Breast epithelium (tissue), 4 donors: ENCODE measurements at places on chromosomes 11 and 22. TPM values are rescaled to one million over a fixed set of nuclear protein-coding genes. Genes with fewer than 3 reads are reported as not detected.

GRCh38 chr22:45752036-45752435 is 80.4 kb downstream of the ATXN10 start:
- no peaks in the 10 kb centered on the region for H3K27me3 ChIP-seq
- H3K36me3 ChIP-seq = no peaks in the 10 kb centered on the region
- H3K27ac ChIP-seq = no peak overlapping the region
- no peak overlapping the region for H3K4me3 ChIP-seq
- no peak for DNase-seq
- no peaks in the 10 kb centered on the region for H3K4me1 ChIP-seq

DNA sequence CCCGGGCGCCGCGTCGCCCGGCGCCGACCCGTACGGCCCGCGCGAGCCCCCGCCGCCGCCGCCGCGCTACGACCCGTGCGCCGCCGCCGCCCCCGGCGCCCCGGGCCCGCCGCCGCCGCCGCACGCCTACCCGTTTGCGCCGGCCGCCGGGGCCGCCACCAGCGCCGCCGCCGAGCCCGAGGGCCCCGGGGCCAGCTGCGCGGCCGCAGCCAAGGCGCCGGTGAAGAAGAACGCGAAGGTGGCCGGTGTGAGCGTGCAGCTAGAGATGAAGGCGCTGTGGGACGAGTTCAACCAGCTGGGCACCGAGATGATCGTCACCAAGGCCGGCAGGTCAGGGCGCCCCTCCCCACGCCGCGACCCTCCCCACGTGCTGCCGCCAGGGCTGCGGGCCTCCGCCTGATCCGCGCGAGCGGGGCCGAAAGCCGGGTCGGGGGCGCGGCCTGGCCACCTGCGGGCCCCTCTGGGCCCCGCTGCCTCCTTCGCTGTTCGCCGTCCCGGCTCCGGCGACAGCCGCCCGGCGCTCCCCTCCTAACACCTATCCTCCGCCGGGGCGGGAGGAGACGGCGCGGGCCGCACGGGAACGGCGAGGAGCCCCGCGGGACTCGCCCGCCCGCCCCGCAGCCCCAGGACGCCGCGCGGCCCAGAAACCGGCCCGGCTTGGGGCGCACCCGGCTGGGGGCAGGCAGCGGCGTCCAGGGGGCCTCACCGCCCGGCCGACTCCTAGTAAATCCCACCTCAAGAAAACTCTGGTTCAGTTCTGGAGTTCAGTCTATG is 560 bp downstream of the TBX1 start:
- H3K27ac ChIP-seq = no peak overlapping the region
- H3K27me3 ChIP-seq = peaks cover 27% of the 10 kb centered on the region
- H3K4me3 ChIP-seq = peak overlapping the region; percentile 45
- peaks cover 3% of the 10 kb centered on the region for H3K4me1 ChIP-seq
- no peaks in the 10 kb centered on the region for H3K36me3 ChIP-seq

CDK2AP2 gene
- 32.1 TPM for total RNA-seq

KRTAP5-7 gene
- not detected for total RNA-seq

XKR3 gene
- total RNA-seq = not detected

- H3K4me1 ChIP-seq = no peaks in the 10 kb centered on the region
- H3K4me3 ChIP-seq = no peak overlapping the region
- no peaks in the 10 kb centered on the region for H3K27me3 ChIP-seq
- no peaks in the 10 kb centered on the region for H3K36me3 ChIP-seq
- DNase-seq = no peak
These were observed 39.7 kb upstream of the POU2AF2 start for GRCh38 chr11:111205632-111206385.

DNA sequence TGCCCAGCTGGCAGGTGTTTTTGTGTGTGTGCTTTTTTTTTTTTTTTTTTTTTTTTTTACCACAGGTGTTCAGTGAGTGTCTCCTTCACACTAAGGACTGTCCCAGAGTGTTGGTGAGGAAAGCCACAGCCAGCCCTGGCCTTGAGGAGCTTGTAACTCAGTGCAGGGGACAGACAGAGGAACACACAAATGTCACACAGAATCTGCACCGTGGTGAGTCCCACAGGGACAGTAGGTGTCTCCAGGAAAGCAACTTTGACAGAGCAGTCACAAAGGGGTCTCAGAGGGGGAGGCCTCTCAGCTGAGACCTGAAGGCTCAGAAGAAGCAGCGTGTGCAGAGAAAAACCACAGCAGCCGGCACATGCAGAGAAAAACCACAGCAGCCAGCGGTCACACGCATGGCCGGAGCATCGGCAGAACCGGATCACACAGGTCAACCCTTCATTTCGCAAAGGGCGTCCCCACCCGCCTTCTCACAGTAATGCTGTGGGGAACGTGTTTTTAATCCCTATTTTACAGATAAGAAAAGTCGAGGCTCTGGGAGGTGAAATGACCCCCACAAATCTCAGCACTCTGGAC is 101.7 kb upstream of the PRR5 start:
- no peaks in the 10 kb centered on the region for H3K27me3 ChIP-seq
- no peaks in the 10 kb centered on the region for H3K36me3 ChIP-seq
- DNase-seq = no peak
- no peak overlapping the region for H3K27ac ChIP-seq
- H3K4me1 ChIP-seq = no peaks in the 10 kb centered on the region

DNA sequence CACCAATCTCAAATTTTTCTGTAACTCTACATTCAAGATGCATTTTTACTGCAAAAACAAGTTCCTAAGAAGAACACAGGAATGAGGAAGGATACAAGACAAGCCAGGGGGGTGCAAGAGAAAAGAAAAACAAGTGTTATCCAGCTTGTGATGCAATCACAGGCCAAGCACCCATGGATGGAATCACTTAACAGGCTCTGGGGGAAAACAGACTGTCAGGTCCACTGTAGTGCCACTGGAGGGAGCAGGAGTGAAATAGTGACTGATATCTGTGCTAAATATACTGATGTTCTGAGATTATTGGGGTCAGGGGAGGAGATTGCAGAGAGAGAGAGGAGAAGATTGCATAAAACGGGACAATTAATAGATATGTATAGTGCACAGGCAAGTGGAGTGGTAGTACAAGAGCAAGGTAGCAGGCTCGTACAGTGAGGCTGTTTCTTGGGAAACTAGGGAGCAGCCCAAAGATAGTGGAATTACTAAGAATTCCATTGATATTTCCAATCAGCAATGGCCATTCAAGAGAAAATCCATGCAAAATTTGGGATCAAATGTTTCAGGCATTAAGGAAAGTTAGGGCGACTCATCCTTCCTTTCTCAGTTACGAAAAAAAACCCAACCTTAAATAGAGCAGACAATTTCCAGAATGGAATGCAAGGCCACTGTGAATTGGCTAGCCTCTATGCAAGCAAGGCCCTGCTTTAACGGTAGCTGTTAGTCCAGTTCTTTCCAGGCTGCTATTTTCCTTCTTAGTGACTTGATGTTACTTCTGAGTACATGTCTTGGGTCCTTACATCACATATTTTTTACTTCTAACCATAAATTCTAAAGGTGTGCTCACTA is 52.2 kb upstream of the CEP126 start:
- no peak overlapping the region for H3K4me3 ChIP-seq
- no peaks in the 10 kb centered on the region for H3K27me3 ChIP-seq

DGCR2 gene
- 42.9 TPM for total RNA-seq

DNA sequence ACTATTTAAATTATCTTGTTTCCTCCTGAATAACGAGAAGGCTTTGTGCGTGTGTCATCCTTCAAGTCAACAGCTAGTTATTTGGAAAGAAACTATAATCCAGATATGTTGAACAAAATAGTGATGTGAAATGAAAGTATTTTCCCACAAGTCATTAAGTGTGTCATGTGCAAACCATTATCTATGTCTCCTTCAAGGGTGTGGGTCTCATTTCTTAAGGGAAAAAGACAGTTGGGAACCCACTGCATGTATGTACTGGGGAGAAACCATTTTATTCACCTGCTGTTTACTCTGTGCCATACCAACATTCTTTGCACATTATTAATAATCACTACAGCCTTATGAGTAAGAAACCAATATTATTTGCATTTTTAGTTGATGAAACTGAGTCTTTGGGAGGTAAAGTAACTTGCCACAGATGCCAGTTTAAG is 145.3 kb upstream of the CTSC start:
- no peaks in the 10 kb centered on the region for H3K27me3 ChIP-seq
- H3K4me1 ChIP-seq = no peaks in the 10 kb centered on the region
- no peak for DNase-seq
- H3K27ac ChIP-seq = no peak overlapping the region
- H3K36me3 ChIP-seq = no peaks in the 10 kb centered on the region
- H3K4me3 ChIP-seq = no peak overlapping the region

PNPLA2 gene
- total RNA-seq = 109 TPM

MUC5AC gene
- not detected for total RNA-seq

- H3K27ac ChIP-seq = no peak overlapping the region
- no peaks in the 10 kb centered on the region for H3K27me3 ChIP-seq
- no peak for DNase-seq
- H3K4me3 ChIP-seq = no peak overlapping the region
- H3K4me1 ChIP-seq = peaks cover 4% of the 10 kb centered on the region
These were observed 4.6 kb downstream of the CARD10 start for GRCh38 chr22:37514526-37515051.

GRCh38 chr11:96218006-96218405 is 125.0 kb downstream of the MAML2 start:
- H3K4me3 ChIP-seq = no peak overlapping the region
- H3K4me1 ChIP-seq = peaks cover 30% of the 10 kb centered on the region
- no peaks in the 10 kb centered on the region for H3K36me3 ChIP-seq
- DNase-seq = no peak
- H3K27ac ChIP-seq = no peak overlapping the region

BEST1 gene
- 3.7 TPM for total RNA-seq

TYR gene
- not detected for total RNA-seq

- DNase-seq = no peak
- H3K27ac ChIP-seq = no peak overlapping the region
- no peaks in the 10 kb centered on the region for H3K36me3 ChIP-seq
- no peaks in the 10 kb centered on the region for H3K4me1 ChIP-seq
These were observed 828.6 kb downstream of the TBC1D22A start for GRCh38 chr22:47591016-47591415.

GRCh38 chr11:128501632-128502549 is 85.5 kb downstream of the ETS1 start:
- H3K4me3 ChIP-seq = no peak overlapping the region
- peaks cover 30% of the 10 kb centered on the region for H3K4me1 ChIP-seq
- peak overlapping the region; percentile 45 for H3K27ac ChIP-seq
- no peaks in the 10 kb centered on the region for H3K36me3 ChIP-seq
- no peak for DNase-seq
- no peaks in the 10 kb centered on the region for H3K27me3 ChIP-seq

DNA sequence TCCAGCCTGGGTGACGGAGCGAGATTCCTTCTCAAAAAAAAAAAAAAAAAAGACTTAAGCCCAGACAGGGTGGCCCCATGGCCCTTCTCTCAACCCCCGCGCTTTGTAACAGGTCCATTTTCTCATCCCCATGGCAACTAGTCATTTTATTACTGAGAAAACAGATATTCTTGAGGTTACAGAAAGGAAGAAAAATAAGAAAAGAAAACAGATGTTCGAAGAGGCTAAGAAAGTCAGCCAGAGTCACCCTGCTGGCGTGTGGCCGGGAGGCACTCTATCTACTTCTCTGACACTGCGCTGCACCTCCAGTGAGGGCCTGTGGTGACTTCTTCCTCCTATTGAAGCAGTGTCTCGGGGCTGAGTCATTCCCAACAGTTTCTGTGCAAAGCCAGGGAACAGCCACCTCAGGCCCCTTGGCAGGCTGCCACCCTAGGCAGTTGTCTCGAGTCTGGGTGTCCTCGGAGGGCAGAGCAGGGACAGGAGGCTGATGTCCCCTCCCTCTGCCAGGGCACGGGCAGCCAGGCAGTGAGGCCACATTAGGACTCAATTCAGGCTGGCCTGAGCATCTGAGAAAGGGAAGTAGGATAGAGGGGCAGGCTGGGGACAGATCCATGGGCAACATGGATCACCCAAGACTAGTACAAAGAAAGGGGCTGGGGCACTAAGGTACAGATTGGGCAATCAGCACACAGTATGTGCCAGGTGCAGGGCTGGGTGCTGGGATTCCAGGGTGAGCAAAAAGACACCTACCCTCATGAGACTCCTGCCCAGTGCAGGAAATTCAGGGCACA is 16.4 kb upstream of the SYVN1 start:
- no peak overlapping the region for H3K4me3 ChIP-seq
- DNase-seq = peak; percentile 97
- H3K27me3 ChIP-seq = no peaks in the 10 kb centered on the region
- peak overlapping the region; percentile 86 for H3K27ac ChIP-seq
- H3K36me3 ChIP-seq = no peaks in the 10 kb centered on the region

PARVA gene
- 50.5 TPM for total RNA-seq

- H3K36me3 ChIP-seq = no peaks in the 10 kb centered on the region
- H3K27ac ChIP-seq = peak overlapping the region; percentile 43
- no peak for DNase-seq
- no peaks in the 10 kb centered on the region for H3K27me3 ChIP-seq
These were observed 47.2 kb downstream of the BLID start for GRCh38 chr11:122068837-122069236.

OR4D5 gene
- total RNA-seq = not detected
